Stimulated activated naive CD4-positive, alpha-beta T cell treated with Interleukin-2 at 50 U/mL for 16 hours (primary cell): ENCODE measurements at places on chromosomes 5 and 9.

- no peak for DNase-seq
Observed at GRCh38 chr5:91359962-91360609, 23.0 kb downstream of the ARRDC3 start.

- no peak for DNase-seq
Observed at GRCh38 chr9:12794101-12794799, 19.4 kb downstream of the LURAP1L start.

DNA sequence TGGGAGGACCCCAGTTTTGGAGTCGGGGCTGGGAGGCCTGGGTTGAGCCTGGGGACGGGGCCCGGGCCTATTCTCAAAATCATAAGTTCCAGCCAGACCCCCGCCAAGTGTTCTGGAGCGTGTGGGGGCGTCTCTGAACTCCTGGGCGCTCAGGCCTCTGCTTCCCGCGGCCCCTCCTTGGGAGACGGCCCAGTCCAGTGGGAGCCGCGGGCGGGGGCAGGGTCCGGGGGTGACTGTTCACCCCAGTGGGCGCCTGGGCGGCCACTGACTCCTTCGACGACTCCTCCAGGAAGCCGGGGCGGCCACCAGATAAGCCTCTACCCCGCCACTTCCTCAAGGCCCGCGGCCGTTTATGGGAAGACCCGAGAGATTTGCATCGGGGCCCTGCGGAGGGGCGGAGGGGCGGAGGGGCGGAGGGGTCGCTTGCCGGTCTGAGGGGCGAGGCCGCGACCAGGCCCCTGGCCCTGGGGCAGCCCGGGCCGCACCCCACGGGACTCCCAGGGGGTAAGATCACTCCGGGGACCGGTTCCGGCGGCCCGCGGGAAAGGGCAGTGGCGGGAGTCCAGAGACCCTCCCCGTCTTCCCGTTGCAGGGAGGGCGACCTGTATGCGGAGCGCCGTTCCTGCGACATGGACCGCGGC, 655 bp downstream of the TOR4A start:
- DNase-seq = peak; percentile 24

- no peak for DNase-seq
Observed at GRCh38 chr5:175567954-175568353, 89.6 kb downstream of the SFXN1 start.

DNA sequence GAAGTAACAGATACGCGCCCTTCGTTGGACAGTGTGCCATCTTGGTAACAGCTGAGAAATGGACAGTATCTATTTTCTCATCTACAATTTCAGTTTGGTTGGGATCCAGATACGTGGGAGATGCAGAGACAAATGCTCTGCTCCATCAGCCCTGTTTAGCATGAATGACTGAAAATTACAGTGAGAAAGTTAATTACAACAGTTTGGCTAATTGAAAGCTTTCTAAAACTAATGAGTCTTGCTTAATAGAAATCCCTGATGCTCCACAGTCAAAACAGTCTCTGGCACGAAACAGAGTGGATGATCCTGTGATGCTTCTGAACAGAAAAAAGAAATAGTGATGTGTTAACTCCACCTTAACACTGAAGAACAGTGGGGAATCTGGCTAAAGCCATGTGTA, 140.2 kb downstream of the DNAH5 start:
- DNase-seq = no peak

GRCh38 chr9:134128727-134129679, 6.9 kb upstream of the WDR5 start:
- DNase-seq = no peak

GRCh38 chr5:132753135-132753987, 6.1 kb downstream of the CCNI2 start:
- no peak for DNase-seq

DNA sequence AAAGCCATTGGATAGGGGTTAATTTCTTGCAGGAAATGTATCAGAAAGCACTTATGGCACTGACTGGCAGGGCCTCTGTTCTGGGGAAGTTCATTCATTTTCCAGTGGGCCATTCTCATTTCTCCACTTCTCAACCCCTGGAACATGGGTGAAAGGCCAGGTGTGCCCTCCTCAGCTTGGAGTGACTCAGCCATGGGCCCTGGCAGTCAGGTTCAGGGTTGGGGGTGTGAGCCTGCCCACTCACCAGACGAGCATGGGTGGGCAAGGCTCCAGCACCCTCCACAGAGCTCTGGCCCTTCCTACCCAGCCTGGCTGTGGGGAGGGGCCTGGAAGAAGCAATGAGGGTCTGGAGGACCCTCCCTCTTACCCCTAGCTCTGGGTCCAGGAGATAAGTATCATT, 174.4 kb downstream of the HSPA4 start:
- DNase-seq = no peak
